ENCODE measurements at places on chromosomes 5 and 9. TPM values are rescaled to one million over a fixed set of nuclear protein-coding genes. Genes with fewer than 3 reads are reported as not detected.

Gene WNT8A
- 7.2 TPM for total RNA-seq

Gene EMB
- total RNA-seq, result 7.7 TPM

DNA sequence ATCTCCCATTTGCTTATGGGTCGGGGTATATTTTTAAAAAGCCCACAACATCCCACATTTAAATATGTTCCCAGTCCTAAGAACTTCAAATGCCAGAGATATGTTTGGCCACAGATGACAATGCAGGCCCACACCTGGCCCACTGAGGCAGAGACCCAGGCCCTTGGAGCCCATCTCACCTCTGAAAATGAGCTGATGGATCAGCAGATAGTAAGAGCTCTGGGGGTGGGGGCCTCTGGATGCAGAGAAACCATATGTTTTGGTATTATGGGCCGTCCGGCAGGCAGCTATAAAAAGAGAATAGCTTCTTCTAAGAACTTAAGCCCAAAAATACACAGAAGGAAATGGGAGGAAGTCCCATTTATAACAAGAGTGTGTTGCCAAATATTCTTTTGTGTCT, 256.0 kb downstream of the GRIA1 start:
- DNase-seq, result no peak

- DNase-seq, result no peak
Measured at GRCh38 chr5:125914471-125914870, 508.7 kb upstream of the GRAMD2B start.

Gene FAT2
- total RNA-seq, result 3.6 TPM

GRCh38 chr5:173839117-173839713, 48.9 kb upstream of the CPEB4 start:
- DNase-seq, result no peak

GRCh38 chr9:120933310-120934055, 6.9 kb upstream of the TRAF1 start:
- no peak for DNase-seq

DNA sequence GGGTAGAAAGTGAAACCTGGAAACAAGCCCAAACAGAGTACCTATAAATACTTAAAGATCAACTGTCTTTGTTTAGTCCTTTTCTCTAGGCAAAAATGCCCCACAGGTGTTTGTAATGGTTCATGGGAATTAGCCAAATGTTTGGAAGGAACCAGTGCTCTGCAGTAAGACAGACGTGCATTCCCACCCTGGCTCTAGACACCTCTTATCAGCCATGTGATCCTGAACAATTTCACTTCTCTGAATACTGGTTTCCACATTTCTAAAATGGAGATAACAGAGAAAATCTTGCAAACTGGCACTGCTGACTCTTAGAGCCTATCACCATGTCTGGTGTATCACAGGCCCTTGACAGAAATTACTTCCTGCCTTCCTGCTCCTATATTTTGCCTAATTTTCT, 30.0 kb downstream of the GLIS3 start:
- DNase-seq, result no peak

- no peak for DNase-seq
Measured at GRCh38 chr5:56388229-56388985, 155.3 kb upstream of the ANKRD55 start.
